ENCODE measurements at places on chromosomes 5 and 9.

- no peak for DNase-seq
Measured at GRCh38 chr5:6900247-6901227, 187.3 kb downstream of the TENT4A start.

DNA sequence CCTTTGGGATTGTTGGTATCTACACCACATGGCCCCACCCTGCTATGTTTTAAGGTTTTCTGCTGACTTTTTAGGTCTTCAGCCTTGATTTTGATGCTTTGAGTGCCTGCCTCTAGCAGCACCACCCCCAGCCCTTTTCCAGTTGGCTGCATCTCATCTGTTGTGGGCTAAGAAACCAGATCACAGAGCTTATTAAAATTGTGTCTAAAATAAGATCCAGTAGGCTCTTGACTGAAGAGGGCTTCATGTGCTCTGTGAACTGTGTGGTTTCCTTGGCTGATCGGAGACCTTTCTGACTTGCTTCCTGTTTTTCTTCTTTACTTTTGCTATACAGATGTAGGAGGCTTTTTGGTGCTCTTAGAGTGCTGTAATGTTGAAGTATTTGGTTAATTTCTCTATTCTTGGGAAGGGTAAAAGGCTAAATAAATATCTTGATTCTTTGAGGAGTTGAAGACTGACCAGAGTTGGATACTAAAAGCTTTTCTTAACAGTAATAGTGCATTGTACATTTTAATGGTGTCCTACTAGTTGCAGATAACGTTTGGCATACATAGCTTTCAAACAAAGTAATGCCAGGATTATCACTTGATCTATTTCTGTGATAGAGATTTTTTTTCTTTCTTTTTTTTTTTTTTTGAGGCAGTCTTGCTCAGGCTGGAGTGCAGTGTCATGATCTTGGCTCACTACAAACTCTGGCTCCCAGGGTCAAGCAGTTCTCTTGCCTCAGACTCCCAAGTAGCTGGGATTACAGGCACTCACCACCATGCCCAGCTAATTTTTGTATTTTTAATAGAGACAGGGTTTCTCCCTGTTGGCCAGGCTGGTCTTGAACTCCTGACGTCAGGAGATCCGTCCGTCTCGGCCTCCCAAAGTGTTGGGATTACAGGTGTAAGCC is 4.5 kb downstream of the UBE2D2 start:
- peak; percentile 50 for DNase-seq

- no peak for DNase-seq
Measured at GRCh38 chr5:175821790-175822211, 49.6 kb upstream of the CPLX2 start.

DNA sequence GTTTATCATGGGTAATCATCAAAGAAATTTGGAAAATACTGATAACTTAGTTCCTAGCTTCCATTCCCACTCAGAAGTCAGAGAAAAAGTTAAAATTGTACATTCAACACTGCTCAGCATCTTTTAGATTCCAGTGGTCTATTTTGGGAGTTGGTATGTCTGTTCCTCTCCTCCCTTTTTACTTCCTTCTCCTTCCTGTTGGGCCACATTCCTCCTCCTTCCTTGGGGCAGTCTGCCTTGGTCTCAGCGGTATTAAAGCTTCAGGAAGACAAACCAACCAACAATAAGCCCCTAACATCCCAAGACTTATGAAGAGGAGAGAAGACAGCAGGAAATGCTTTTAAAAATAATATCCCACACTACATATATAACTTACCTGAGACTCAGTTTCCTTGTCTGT is 49.9 kb upstream of the SSBP2 start:
- no peak for DNase-seq

DNA sequence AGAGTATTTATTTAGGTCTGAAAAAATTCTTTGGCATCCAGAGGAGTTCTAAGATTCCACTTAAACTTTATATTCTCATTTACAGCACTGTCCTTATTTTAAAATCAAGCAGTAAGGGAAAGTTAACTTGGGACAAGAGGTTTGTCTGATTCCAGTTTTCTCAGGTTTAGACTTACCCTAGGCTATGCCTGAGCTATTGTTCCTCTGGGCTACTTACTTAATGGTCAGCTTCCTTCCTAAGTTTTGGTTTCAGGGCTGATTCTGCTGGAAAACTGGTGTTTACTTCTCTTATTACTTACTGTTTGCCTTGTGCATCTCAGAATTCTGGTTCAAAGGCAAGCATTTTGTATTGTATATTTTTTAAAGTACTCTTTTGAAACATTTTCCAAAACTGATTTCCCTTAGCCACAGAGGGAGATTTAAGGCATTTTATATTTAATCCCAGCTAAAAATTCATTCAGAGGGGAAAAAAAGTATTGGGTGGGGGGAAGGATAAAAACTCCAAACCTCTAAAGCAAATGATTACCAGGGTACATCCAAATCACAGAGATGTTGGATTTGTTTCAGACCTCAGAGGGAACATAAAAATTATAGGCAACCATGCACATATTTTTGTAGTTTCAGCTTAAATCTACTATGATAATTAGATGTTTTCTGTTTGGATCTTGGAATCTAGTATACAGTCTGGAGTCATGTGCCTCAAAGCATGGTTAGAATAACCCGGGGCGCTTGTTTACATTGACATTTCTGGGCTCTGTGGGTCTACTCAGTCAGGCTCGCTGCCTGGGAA is 290.0 kb downstream of the ARHGAP26 start:
- no peak for DNase-seq

DNA sequence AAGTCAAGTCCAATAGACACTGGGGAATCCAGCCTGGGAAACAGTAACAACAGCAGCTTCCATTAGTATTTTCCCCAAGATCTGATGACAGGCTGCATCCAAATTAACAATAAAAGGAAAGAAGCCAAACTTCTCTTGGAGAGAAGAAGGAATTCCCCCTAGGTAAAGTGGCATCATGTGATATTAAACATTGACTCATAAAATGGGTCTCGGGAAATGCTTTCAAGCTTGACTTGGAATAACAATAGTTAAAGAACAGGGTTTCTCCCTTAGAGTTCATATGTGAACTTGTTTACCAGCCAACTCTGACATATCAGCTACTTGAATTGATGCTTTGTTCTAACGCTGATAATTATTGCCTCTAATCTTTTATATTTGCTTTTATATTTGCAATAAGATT is 45.4 kb downstream of the ENTREP1 start:
- DNase-seq = no peak

GRCh38 chr9:128936171-128936865 is 11.1 kb downstream of the DOLK start:
- no peak for DNase-seq

DNA sequence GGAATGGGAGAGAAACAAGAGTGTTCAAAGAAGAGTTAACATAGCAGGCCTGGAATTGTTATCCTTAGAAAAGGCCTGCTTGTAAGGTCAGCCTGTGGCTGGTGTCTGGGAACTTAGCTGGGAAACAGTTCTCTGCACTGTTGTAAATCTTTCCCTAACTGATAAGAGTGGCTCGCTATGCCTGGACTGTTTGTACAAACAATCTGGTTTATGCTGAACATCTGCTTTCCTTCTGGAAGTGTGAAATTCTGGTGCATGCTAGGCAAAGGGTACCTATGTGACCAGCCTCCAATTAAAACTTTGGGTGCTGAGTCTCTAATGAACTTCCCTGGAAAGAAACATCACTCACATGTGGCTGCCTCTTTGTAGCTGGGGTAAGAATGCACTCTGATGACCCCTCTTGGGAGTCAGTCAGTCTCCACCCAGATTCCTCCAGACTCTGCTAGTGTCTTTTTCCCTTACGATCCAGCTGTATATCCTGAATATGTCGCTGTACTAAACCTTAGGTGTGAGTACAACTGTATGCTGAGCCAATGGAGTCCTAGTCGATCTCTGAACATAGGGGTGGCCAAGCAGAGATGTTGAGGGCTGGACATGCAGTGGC is 16.5 kb downstream of the SPARC start:
- DNase-seq = no peak

DNA sequence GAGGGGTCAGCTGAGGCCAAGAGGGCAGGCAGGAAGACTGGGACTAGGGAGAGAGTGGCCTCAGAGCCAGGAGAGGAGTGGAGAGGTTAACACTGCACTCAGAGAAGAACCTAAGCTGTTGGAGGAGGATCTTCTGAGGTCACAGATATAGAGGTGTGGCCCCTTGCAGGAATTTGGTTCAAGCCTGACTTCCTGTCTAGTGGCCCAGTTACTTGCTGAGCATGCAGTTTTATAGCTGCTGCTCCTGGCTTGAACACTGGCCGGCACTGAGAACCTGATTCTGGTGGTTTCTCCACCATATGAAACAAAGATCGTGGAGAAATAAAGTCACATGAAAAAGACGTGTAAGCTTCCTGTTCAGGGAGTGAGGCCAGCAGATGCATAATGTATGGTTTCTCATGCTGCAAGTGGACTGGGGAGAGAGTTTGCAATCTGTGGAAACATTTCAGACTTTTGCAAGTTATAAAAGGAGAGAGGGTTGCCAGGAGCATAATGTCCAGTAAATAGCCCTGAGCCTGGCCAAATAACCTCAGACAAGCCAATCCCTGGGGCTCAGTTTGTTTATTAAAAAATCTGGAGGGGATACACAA is 82.6 kb downstream of the GALNT10 start:
- DNase-seq = peak; percentile 9

DNA sequence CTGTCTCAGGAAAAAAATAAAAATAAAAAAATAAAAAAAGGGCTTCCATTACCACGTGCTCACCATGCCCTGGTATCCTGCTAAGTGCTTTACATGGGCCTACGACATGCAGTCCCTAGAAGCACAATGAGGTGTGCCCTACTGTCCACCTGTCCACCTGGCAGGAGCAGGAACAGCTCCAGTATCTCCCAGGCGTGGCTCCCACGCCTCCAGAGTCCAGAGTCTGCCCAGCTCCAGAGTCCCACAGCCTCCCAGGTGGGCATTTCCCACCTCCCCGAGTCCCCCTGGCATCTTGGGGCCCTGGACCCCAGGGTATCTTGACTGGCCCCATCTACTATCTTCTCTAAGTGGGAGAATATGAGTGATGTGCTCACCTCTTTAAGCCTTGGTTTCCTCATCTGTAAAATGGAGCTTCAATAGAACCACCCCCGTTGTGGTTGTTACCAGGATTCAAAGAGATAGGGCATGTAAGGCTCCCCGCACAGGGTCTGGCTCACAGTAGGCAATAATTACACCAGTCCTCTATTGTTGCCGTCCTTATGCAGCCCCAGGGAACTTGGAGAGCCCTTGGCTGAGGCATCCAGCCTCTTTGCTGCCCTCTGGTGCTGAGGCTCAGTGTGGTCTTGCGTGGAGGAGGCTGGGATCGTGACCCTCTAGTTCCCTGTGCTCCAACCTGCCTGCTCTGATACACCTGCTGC is 8.9 kb downstream of the CXCL14 start:
- DNase-seq = no peak

GRCh38 chr5:154309805-154310204 is 119.3 kb downstream of the GALNT10 start:
- no peak for DNase-seq

- DNase-seq = no peak
Measured at GRCh38 chr5:84137541-84137940, 247.1 kb downstream of the EDIL3 start.

DNA sequence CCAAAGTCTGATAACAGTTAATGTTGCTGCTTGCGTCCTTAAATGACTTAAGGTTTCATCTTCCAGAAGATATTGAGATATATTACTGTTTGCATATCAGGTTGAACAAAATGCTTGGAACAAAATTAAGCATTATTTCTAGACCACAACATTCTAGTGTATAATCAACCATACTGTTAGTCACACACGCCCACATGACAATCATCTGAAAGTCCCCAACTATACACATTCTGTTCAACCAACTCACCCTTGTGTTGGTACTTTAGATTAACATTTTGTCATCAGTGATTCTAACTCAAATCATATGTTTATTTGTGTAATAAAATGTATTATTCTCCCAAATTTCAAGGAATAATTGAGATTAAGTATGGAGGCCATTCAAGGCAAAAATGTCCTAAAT is 47.3 kb downstream of the LURAP1L start:
- no peak for DNase-seq

DNA sequence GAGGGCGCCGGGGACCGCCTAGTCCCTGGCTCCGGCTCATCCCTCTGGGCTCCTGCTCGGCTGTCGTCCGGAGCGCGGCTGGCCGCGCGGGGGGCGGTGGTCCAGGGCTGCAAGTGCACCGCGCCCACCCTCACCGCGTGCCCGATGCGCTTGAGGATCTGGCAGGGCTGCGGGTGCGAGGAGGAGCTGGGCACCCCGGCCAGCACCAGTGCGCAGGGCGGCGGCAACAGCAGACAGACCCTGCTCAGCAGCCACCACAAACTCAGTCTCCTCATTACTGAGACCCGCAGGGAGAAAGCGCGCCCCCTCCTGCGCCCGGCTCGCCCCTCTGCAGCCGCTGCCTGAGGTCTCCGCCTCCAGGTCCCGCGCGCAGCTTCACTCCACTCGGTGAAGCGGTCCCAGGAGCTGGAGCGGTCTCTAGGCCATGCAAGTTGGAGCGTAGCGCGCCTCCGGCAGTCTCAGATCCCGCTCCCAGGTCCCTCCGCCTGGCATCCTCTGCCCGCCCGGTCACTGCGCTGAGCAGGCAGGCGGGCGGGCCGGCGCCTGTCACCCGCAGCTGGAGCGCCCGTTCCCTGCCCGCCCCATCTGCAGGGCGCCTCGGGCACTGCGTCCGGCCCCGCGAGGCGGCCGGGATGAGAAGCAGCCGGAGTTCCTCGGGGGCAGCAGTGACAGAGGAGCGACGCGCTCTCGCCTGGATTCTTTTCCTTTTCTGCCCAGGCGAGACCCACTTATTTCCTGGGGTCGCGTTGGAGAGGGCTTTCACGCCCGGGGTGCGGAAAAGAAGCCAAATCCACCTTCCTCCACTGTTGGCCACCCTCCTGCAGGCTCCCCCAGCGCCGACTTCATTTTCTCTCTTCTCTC is 512 bp downstream of the GRIN3A start:
- DNase-seq = no peak

DNA sequence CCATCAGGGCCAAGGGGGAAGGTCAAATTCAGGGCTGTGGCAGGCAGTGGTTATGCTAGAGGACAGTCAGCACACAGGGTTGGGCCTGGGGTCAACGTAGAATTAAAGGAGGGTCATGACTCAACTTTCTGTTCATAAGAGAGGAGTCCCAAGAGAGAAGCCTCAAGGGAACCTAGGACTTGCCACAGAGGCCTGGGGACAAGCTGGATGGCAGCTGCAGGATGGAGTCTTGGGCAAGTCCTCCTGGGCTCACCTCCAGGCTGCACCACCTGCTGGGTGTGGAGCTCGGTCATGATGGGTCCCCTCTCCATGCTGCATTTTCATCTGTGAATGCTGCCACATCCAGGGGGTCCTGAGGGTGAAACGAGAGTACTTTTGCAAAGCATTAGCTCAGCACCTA is 9.0 kb upstream of the WNK2 start:
- peak; percentile 10 for DNase-seq

GRCh38 chr5:81846301-81846700 is 95.4 kb upstream of the SSBP2 start:
- DNase-seq = no peak

- no peak for DNase-seq
Measured at GRCh38 chr5:93995126-93995621, 253.8 kb upstream of the POU5F2 start.
